NCI-H526 treated with DMSO at 0.1 percent for 48 hours (cell line): ENCODE measurements at places on chromosomes 3 and 15.

DNA sequence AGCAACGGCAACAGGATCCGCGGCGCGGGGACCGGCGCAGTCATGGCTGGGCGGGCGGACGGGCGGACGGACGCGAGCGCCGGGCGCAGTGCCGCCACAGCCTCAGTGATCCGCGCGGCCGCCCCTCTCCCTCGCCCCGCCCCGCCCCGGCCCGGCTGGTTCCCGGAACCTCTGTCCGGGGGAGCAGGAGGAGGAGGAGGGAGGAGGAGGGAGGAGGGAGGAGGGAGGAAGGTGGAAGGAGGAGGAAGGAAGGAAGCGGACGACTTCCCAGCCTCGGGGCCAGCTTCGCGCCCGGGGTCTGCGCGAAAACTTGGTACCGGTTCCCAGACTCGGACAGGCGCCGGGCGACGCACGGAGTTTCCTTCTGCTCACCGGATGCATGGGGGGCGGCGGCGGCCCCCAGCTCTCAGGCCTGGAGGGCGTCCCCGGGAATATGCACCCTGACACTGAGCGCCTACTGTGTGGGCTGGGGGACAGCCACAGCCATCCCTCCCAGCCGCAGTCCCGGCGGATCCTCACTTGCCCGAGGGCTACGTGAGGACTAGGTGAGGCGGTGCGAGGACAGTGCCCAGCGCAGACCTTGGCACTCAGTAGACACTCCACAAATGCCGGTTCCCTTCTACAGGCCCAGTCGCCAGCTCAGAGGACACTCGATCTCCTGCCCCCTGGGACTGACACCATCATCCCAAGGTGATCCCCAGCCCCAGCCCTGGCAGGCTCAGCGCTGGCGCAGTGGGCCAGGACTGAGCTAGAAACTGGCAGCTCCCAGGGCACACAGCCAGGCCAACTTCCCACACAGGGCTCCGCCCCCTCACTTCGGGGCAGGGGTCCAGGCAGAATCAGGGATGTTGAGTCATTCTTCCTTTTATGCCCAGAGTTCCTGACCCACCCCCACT, at the start of gene SHISA5:
SHISA5 (minus strand) TSS at position 124 of the 896 bp plus-strand sequence; CDS start at position 44, 80 bp downstream.
- no peak for DNase-seq

- peak; percentile 44 for DNase-seq
These were observed 407.3 kb upstream of the ONECUT1 start for GRCh38 chr15:53197426-53197839.

DNA sequence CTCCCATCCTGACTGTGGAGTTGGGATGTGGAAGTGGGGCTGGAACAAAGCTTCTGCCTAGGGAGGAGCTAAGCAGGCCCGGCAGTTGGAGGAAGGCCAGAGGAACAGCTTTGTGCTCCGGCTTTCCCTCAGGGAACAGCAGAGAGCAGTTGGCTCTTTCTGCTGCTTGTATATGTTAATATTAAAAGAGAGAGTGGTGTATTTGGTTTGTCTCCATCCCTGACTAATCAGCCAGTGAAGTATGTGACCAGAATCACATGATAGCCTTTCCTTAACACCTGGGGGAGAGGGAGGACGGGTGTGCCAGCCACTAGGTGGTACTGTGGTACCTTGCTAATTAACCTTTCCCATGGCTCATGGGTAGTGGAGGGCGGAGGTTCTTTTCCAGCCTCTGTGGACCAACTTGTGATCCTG, 10.0 kb downstream of the EIF2B5 start:
- peak; percentile 58 for DNase-seq

GRCh38 chr15:64476550-64476949, 16.2 kb downstream of the ZNF609 start:
- no peak for DNase-seq

- DNase-seq, result no peak
These were observed 113.7 kb downstream of the USP13 start for GRCh38 chr3:179766416-179767133.

- DNase-seq, result peak; percentile 61
These were observed 917 bp downstream of the LNP1 start for GRCh38 chr3:100402256-100402655.

DNA sequence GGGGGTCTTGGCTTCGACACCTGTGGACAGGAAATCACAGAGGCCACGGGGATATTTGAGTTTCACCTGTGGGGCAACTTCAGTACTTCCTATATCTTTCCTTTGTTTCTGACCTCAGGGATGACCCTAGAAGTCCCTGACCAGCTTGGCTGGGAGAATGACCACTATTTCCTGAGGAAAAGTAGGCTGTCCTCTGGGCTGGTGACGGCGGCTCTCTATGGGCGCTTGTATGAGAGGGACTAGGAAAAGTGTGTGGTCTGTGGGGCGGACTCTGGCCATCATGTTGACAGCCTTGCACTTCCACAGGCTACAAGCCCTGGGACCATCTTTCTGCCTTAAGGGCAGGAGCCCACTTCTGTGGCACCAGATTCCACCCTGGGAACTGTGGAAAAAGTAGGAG, 43.7 kb downstream of the BTD start:
- no peak for DNase-seq
